ENCODE measurements at places on chromosomes 5 and 9.

DNA sequence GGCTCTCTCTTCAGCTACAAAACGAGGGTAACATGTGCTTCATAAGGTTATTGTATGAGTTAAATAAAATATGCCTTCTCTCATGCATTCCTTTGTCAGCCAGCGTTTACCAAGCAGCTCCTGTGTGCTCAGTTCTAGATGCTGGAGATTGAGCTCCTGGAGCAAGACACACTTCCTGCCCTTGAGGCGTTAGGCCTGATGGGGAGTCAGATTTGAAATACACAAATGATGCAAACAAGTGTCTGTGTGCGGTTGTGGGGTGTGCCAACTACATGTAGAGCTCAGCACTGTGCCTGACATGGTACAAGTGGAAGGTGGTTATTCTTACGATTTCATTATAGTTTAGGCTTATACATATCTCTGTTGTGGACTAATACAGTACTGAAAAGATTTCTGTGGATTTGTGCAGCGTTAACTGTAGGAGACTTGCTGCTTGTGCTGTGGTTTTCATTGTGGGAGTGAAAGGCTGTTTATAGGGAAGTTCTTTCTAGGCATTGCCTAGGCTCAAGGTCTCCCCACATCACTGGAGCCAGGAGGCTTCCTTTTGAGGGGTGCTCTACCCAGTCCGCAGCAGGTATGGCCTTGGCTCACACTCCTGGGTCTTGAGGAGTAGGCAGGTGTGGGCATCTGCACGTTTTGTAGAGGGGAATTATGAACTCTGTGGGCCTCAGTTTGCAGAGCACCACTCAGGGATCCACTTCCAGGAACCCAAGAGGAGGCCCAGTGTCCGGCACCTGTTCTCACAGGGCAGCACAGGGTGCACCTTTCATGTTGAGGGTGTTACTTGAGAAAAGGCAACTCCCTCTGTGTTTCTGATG is 39.8 kb upstream of the ANGPTL2 start:
- no peak for DNase-seq

GRCh38 chr5:14503017-14503680 is 78.4 kb upstream of the OTULINL start:
- DNase-seq: no peak

- DNase-seq: no peak
Measured at GRCh38 chr5:11579351-11579750, 324.9 kb downstream of the CTNND2 start.

DNA sequence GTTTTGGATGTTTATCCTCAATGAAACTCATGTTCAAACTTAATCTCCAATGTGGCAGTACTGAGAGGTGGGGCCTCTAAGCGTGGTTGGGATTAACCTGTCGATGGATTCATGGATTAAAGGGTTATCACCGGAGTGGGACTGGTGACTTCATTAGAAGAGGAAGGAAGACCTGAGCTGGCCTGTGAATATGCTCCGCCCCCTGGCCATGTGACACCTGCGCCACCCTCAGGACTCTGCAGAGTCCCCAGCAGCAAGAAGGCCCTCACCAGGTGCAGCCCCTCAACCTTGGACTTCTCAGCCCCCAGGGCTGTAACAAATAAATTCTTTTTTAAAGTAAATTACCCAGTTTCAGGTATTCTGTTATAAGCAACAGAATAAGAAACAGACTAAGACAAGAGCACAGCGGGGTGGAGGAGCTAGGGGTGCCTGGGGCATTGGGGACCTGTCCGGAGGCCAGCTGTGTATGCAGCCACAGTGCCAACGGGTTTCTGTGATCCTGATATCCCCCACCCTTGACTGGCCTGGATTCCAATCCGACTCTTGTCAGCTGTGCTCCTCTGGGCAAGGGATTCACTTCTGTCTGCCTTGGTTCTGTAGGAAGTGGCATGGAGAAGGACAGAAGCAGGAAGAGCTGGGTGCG is 3.2 kb upstream of the MAPK9 start:
- DNase-seq: no peak

GRCh38 chr5:64612344-64612961 is 77.8 kb upstream of the SHISAL2B start:
- DNase-seq: no peak

- DNase-seq: no peak
Measured at GRCh38 chr5:36531401-36531800, 75.0 kb upstream of the SLC1A3 start.

- DNase-seq: no peak
Measured at GRCh38 chr5:72005671-72006070, 101.6 kb upstream of the MAP1B start.

- DNase-seq: no peak
Measured at GRCh38 chr5:87094833-87095232, 172.8 kb upstream of the RASA1 start.

- no peak for DNase-seq
Measured at GRCh38 chr5:176790941-176791340, 19.4 kb upstream of the UNC5A start.

Measured in LNCaP clone FGC (cell line).